ENCODE measurements at places on chromosomes 16 and 17. TPM values are rescaled to one million over a fixed set of nuclear protein-coding genes. Genes with fewer than 3 reads are reported as not detected.

GRCh38 chr16:88672776-88673175, 9.9 kb upstream of the MVD start:
- DNase-seq: no peak

Gene CHD9NB
- total RNA-seq: 0.86 TPM

Gene KIF1C
- 720 TPM for total RNA-seq

Gene ZNF768
- total RNA-seq: 71.7 TPM

GRCh38 chr16:49899991-49900695, 44.2 kb upstream of the ZNF423 start:
- no peak for DNase-seq

Gene FOXC2
- total RNA-seq: 1.4 TPM
